ENCODE measurements at places on chromosomes 11 and 22.

- peak; percentile 54 for DNase-seq
Observed at GRCh38 chr22:19478901-19479354, at the start of gene UFD1. Gene UFD1 (minus strand): TSS chr22:19479193. CDS start chr22:19479085, 108 bp downstream.

GRCh38 chr22:21585389-21585788 is 17.9 kb downstream of the UBE2L3 start:
- no peak for DNase-seq

- DNase-seq, result peak; percentile 11
Observed at GRCh38 chr22:45977003-45977411, at the start of gene WNT7B. Gene WNT7B (minus strand): TSS chr22:45977162. CDS start chr22:45976754, 408 bp downstream.

DNA sequence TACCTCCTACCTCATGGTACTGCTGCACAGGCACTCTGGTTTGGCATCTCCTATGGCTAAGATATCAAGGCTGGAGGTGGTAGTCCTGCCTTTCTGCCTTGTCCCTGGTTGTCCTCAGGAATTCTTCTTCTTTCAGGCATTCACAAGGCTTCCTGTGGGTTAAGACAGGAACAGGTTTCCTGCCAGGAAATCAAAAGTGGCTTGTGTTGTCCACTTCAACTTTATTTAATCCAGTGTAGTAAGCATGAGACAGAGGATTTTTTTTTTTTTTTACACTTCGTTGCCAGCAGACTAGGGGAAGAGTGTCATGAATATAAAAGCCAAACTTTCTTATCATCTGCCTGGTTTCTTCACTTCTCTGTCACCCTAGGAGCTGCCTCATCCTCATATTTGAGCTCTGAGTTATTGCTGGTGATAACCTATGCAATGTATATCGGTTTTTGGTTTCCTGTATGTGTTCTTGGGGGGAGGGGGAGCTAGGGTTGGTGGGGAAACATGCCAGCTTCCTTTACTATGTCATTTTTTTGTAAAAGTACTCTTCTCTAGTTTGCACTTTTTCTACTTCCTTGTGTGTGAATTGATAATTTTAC is 50.2 kb downstream of the XKR3 start:
- DNase-seq, result no peak

GRCh38 chr22:32318361-32318760 is 39.3 kb upstream of the RFPL3 start:
- DNase-seq, result no peak

DNA sequence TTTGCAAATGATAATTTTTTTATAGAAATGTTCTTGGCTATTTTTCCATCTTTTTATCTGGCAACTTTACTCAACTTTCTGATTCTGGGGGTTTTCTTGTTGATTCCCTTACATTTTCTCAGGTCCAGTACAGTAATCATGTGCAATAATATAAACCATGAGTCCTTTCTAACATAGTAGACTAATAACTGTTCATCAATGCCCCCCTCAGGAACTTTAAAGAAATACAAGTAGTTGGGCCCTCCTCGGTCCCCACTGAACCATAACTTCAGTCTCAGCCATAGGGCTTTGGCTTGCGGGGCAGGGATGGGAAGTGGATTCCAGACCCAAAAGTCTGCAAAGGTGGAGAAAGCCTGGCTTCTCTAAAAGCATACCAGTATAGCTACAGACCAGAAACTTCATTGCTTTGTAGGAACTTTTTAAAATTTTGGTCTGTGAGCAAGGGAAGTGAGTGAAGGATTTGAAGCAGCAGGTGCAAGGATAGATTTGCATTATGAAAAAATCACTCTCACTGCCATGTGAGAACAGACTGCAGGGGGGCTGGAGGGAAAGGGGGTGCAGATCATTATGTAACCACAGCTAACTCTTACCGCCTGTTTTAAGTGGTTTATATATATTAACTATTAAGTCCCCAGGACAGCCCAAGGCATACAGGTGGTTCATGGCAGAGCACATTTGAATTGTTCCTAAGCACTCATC is 10.4 kb upstream of the TUB start:
- no peak for DNase-seq

- DNase-seq, result no peak
Observed at GRCh38 chr11:132177106-132177505, 806.7 kb downstream of the NTM start.

DNA sequence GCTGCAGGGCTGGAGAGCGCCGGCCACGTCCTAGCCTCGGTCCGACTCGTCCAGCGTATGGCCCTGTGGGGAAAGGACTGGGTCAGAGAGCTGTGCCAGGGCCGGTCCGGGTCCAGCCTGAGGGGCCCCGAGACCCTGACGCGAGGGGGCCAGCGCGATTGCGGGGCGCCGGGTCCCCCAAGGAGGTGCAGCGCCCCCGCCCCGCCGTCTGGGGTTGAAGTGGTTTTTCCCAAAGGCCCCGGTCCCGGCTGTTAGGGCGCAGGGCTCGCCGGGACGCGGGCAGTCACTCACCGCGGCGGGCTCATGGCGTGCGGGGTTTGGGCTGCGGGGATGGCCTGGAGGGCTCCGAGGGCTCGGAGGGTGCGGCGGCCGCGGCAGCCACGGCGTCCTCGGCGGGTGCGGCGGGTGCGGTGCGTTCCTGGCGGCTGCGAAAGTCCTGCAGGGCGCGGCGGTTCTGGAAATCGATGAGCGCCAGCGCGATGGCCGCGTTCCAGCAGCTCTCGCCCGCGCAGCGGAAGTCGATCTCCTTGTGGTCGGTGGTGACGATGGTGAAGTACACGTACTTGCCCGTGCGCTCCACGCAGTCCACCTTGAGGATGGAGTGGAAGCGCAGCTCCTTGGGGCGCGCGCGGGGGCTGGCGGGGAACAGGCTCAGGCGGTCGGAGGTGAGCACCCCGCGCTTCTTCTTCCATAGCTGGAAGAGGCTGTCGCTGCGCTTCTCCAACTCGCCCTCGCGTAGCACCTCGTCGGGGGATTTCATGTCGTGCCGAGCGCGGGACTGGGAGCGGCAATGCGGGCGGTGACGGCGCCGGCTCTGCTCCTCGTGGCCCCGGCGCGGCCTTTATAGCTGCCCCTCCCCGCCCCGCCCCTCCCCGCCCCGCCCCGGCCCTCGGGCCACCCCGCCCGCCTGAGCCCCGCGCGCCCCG is at the start of gene PHLDA2:
PHLDA2 (minus strand) TSS at position 816 of the 926 bp plus-strand sequence; CDS start at position 760, 56 bp downstream.
- DNase-seq, result peak; percentile 43

DNA sequence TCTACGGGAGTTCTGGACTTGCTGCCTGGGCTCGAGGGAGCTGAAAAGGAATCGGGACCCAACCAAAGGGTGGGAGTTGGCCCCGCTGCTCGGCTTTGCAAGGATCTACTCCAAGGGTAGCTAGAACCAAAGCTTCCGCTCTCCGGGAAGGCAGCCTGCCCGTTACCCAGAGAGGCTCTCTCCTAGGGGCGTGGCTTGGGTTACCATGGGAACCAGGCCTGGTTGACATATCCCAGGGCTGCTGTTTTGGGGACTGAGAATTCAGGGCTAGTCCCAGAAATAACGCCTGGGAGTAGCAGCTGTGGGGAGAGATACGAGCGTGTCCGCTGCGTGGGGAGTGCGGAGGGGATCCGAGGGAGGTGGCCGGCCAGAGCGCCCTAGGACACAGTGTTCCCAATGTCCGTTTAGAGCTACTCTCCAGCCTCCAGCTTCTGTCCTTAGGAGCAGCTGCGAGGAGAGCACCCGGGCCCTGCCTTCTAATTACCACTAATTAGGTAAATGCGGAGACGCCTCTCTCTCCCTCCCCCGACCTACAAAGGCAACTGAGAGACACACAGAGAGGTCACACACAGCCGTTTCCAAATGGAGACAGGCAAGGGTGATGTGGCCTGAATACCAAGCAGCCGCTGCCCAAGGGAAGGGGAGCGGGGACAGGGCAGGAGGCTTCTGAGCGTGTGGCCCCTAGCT is 141.6 kb upstream of the CADM1 start:
- DNase-seq, result no peak

GRCh38 chr22:42654436-42655073 is 5.4 kb upstream of the CYB5R3 start:
- DNase-seq, result no peak

DNA sequence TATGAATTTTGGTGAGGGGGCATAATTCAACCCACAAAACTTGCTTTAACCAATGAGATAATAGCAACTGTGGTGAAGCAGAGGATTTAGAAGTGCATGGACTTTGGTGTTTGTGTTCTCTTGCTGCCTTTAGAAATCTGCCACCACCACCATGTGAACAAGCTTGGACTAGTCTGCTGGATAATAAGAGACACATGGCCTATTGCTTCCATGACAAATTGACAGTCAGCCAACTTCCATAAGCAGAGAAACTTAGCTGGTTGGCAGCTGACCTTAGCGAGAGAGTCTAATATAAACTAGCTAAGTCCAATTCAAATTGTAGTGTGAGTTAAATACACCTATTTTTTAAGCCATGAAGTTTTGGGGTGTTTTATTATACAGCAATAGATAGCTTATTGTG is 482.1 kb upstream of the ANO5 start:
- DNase-seq, result no peak

DNA sequence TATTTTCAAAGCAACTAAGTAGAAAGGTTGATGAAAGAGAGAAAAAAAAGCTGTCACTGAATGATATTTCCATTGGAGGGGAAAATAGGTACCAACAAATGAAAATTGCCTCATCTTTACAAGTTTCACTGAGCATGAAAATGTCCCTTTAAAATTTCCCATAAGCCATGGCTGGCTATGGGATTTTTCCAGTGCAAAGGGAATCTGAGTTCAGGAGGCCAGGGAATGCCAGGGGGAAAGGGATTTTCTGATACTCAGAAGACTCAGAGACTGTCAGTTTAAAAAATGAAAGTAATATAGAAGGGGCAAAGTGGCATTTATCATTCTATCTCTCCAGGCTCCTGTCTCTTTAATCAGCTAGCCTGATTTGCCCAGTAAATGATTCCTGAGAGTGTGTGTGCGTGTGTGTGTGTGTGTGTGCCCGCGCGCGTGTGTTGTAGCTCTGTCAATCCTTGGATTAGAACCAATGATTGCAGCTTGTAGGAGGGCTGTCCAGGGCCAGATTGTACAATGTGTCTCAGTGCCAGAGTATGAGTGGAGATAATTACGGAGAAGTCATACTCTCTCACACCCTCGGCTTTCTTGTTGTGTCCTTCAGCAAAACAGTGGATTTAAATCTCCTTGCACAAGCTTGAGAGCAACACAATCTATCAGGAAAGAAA is at the start of gene NTM:
NTM (plus strand) TSS at position 526 of the 662 bp plus-strand sequence.
- DNase-seq, result no peak

DNA sequence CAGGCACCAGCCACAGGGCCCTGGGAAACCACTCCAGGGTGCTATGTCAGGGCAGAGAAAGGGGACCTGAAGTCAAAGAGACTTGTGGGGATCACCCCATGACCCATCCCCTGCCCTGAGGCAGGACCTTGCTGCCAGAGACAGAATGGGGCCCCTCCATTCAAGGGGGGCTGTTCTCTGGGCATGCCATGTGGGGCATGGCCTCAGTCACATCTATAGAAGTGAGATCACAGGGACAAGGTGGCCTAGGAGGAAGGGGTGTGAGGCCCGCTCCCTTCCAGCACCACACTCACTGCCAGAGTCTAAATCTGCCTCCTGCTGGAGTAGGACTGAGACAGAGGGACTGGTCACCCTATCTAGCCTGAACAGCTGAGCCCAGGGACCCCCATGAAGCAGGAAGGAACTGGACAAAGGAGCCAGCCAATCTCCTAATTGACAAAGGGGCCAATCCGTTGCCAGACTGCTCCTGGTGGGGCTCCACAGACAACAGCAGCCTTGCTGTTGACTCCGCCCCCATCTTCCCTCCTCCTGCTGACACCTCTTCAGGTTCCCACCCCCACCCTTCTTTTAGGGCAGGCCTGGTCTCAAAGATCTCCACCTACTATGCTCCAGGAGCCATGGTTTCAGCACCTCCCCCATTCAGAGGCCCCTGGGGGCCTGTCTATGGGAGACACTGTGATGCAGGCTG is 26.0 kb downstream of the NEAT1 start:
- no peak for DNase-seq

- no peak for DNase-seq
Observed at GRCh38 chr22:19271856-19272535, 19.5 kb downstream of the CLTCL1 start.

GRCh38 chr11:116882386-116882785 is 45.0 kb upstream of the APOA1 start:
- no peak for DNase-seq

GRCh38 chr11:47536915-47537314 is 16.0 kb downstream of the CELF1 start:
- no peak for DNase-seq

DNA sequence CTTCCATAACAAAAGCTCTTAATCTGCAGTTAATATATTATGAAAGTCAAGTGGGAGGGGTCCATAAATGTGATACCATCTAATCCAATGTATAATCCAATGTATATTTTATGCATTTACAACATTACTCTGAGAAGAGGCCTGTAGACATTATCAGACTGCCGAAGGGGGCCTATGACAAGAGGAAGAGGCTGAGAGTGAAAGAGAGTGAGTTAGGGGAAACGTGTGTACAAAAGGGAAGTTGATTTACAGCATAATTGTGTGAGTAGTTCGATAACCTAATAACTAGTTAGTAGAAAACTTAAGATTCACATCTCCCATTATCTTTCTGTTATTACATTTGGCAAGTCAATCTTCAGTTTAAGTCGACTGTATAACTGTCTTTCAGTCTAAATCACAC is 86.6 kb downstream of the DDX10 start:
- DNase-seq, result no peak

DNA sequence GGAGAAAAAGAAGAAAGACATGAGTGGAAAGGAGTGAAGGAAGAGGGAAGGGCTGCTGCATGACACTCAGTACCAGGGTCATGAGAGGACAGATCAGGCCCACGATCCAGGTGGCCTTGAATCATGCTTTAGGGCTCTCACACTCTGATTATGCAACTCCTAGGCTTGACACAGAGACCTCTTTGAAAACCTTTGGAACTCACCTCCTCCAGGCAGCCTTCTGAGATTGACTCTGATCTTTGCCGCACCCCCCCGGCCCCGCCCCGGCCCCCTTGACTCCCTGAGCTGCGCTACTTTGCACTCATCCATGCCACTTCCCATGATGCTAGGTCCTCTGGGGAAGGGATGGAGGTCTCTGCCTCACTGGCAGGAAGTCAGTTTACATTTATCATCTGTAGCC is 10.7 kb downstream of the PTPN5 start:
- no peak for DNase-seq

DNA sequence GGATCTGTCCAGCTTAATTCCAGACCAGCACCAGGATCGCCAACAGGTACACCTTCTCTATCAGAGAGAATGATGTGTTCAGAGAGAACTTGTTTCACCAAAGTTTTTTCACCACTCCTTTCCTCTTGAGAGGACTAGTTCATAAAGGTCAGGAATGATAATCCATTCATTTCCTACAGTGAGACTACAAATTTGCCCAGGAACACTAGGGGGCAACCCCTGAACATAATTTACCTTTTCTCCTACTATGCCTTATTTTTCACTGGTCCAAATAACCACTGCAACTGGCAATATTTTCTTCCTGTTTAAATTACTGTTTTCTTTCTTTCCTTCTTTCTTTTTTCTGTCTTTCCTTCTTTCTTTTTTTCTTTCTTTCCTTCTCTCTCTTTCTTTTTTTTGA is 22.5 kb downstream of the CAVIN3 start:
- DNase-seq, result no peak

Measured in stimulated activated CD4-positive, alpha-beta T cell treated with anti-CD3 and anti-CD28 coated beads, Interleukin-2, amount 100 ng/mL, for 4 hours (primary cell).